Dermis lymphatic vessel endothelial cell (primary cell): ENCODE measurements at places on chromosomes 2 and 18. TPM values are rescaled to one million over a fixed set of nuclear protein-coding genes. Genes with fewer than 3 reads are reported as not detected.

EFHD1 gene
- total RNA-seq: 0.11 TPM in 1 of 2 replicates, not detected in the other

PLEK gene
- total RNA-seq: 0.22 TPM in 1 of 2 replicates, not detected in the other

ERMN gene
- total RNA-seq: not detected in 2 replicates

PSME4 gene
- total RNA-seq: 31.1 and 42.5 TPM in 2 replicates

TMEM150A gene
- total RNA-seq: 10.1 and 10.8 TPM in 2 replicates
